ENCODE measurements at places on chromosomes 1 and 21.

GRCh38 chr1:47192458-47193384, 2.9 kb upstream of the PDZK1IP1 start:
- DNase-seq: peak; percentile 77

DNA sequence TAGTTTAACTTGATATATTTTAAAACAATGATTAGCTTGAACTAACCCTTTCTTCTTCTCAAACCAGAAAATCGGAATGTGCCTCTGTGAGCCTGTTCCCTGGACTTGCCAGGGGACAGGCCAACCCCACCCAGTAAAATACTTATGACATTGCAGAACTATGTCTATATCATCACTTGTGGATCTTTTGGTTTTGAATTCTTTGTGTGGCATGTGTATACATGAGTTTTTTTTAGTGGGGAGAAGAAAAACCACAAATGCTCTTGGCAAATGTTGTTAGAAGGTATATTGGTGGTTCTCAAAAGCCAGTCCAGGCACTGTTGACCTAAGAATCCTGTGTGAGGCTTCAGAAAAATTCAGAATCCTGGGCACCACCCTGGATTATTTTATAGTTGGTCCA, 347.4 kb downstream of the SIPA1L2 start:
- no peak for DNase-seq

DNA sequence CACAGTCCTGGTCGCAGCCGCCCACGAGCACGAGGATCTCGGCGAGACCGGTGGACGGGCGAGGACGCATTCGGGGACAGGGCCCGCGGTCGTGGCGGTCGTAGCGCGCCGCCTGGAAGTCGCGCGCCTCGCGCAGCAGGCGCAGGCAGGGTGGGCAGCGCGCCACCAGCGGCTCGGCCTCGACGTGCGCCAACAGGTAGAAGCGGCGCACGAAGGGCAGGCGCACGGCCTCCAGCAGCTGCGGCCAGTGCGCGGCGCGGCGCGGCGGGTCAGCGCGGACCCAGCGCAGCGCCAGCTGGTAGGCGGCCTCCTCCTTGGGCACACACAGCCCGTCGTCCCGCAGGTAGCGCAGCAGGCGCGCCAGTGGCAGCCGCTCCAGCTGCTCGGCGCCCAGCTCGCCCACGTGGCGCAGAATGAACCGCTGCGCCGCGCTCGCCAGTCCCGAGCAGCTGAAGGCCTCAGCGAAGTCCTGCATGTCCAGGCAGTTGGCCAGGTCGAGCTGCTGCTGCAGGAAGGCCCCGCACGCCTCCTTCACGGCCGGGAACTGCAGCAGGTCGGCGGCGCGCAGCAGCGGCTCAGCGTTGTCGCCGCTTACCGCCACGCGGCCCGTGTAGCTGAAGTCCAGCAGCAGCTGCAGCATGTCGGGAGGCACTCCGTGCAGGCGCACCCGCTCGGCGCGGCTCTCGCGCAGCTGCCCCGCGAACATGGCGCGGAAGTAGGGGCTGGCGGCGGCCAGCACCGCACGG, 573 bp downstream of the KLHL21 start:
- peak; percentile 41 for DNase-seq

- no peak for DNase-seq
Measured at GRCh38 chr1:27650539-27651175, 15.7 kb upstream of the FGR start.

- no peak for DNase-seq
Measured at GRCh38 chr1:167611983-167612382, 18.0 kb upstream of the RCSD1 start.

DNA sequence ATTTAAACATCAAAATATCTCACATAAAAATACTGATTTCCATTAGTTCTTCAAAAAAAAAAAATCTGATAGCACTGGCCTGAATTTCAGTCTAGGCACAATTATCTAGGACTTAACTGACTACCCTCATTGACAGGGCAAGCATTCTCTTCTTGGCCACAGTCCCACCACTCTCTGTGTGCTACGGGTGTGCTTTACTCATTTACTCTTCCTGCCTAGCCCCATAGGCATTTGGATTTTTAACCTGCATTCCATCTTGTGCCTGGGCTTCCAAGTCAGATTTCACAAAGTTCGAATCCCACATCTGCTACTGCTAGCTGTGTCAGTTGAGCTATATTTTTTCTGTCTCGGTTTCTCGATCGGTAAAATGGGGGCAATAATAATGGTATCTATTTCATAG, 38.0 kb downstream of the PTPN14 start:
- no peak for DNase-seq

DNA sequence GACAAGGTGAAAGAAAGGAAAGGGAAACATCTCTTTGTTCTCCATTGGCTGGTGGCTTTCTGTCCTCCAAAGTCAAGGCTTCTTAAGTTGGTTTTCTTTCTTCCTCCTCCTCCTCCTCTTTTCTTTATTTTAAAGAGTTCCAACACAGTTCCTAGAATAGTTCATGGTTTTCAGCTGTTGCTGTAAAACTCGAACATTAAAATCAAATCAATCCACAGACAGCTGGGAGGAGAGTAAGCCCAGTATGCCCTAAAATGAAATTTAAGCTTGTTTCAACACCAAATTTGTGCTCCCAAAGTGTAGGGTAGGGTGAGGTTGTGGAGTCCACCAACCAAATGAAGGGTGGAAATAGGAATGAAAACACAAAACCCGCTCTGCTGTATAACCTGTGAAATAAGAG, 10.5 kb upstream of the CPLANE2 start:
- no peak for DNase-seq

GRCh38 chr1:119310301-119310700, 58.3 kb upstream of the HAO2 start:
- DNase-seq: no peak

- no peak for DNase-seq
Measured at GRCh38 chr21:38234395-38235142, 22.2 kb upstream of the KCNJ15 start.

GRCh38 chr1:7526867-7527732, 244.0 kb upstream of the VAMP3 start:
- DNase-seq: no peak

- no peak for DNase-seq
Measured at GRCh38 chr1:198121056-198121826, 35.6 kb upstream of the NEK7 start.

GRCh38 chr1:185453496-185454192, 136.6 kb upstream of the IVNS1ABP start:
- no peak for DNase-seq

GRCh38 chr1:224368409-224368808, 11.7 kb downstream of the CNIH4 start:
- no peak for DNase-seq

DNA sequence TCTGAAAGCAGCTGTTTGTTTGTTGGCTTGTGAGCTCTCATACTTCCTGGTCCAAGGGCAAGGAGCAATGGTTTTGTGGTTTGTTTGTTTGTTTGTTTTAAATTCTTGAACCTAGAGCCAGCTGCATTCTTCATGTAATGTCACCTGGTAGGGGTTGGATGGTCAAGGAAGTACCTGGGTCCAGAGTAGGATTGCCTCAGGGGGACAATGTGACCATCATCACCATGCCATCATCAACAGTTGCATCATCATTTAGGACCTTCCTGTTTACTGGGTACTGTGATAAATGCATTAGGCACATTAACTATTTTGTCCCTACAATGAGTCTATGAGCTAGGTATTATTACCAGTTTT, 14.7 kb upstream of the MYOG start:
- no peak for DNase-seq

DNA sequence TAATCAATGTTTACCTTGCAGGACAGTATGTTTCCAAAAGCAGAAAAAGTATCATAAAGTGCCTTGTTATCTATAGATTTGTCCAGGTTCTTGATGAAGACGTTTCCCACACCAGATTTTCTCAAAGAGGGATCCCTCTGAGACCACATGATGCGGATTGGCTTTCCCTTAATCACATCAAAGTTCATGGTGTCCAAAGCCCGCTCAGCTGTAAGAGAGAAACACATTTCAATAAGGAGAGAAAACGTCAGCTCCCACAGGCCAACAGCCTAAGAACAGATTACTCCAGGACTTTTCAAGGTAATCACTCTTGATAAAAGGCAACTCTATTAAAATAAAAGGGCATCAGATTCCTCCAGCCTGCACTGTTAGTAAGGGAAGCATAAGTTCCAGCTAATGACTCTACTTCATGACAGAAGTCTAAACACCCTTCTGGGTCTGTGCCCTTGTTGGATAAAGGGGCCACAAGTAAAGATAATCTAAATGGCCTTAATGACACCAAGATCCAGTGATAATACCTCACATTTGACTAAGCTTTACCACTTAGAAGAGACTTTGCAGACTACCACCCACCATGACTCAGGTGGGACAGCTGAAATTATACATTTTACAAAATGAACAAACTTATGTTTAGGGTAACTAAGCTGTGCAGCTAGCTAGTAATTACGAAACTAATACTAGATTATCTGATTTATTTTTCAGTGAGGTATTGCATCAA, 4.1 kb downstream of the PABPC4 start:
- DNase-seq: no peak

DNA sequence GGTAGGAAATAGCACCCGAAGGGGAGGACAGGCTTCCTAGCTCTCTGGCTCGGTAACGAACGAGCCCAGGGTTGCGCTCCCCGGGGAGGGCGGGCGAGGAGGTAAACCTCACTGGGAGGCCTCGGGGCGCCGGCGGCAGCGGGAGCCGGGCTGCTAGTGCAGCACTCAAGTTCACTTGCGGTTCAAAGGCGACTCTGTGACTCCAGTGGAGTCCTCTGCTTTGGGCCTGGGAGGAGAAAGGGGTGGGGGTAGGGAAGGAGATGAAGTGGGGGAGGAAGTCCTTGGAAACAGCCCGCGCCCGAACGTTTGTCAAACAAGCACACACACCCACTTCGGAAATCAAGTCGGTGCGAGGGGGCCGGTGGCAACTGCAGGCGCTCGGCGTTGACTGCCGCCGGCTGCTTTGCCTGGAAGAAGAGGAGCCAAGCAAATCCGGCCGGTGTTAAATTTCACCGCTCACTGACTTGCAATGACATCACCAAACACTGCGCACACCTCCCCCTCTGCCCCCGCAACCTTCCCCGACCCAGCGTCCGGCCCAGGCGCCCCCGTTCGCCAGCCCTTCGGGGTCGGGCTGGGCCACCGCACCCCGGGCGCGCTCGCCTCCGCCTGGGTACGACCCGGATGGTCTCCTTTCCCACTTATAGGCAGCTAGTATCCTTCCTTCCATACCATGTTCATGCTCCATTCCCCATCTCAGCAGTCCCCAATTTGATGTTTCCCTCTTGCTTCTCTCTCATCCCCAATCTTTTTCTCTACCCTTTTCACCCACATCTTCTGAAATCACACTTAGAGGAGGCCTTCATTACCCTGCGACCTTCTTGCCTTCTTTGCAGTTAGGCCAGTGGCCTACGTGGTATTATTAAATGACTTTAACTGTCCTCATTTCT, at the start of gene COL24A1:
Gene COL24A1, minus strand, starts transcription at position 207 of the 890 bp plus-strand sequence. CDS start 376 bp downstream, outside the sequence.
- peak; percentile 9 for DNase-seq

- DNase-seq: no peak
Measured at GRCh38 chr1:209433649-209434031, 149.9 kb upstream of the CAMK1G start.

DNA sequence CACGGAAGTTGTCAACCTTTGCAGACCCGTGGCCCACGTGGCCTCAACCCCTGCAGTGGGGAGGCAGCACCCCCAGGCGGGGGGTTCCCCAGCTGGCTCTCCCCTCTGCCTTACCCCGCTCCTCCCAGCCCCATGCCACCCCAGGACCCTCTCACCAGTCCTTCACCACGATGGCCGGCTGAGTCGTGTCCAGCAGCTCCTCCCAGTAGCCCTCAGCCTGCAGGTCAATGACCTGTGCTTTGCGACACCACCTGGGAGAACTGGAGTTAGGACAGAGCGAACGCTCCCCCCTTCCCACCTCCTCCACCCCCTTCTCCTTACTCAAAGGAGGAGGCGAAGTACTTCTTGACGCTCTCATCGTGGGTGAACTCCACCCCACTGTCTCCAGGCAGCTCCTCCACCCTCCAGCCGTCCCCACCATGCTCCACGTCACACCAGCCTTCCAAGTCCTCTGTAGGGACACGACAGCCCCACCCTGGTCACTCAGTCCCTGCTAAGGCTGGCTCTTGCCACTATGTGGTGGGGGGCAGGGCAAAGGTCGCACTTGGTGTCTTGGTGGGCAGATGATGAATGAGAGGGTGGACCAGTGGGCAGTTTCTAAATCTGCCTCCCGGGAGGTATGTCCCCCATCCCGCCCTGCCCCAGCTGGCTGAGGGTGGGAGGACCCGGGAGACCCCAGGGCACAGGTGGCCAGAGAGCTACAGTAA, 4.5 kb downstream of the FBXO2 start:
- DNase-seq: no peak

DNA sequence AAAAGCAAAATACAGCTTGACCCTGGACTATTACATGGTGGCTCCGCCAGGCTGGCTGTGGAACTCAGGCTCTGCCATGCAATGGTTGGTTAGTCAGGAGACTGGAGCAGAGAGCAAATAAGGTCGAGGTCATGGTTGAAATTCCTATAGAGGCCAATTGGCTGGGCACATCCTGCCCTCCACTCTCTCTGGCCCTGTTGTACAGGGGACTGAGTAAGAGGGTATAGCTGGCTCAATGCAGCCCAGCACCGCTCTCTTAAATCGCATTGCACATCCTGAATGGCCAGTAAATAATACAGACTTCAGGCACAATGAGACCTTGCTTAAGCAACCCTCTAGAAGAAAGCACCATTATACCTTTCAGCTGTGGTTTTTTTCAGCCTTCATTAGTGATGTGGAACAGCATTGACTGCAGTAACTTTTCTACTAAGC, 59.3 kb upstream of the PPP2R5A start:
- no peak for DNase-seq

GRCh38 chr1:2251786-2252185, 23.7 kb downstream of the SKI start:
- no peak for DNase-seq

- no peak for DNase-seq
Measured at GRCh38 chr21:31629972-31630711, 29.4 kb upstream of the SOD1 start.

- DNase-seq: peak; percentile 42
Measured at GRCh38 chr1:111032295-111032897, 68.7 kb upstream of the LRIF1 start.

- no peak for DNase-seq
Measured at GRCh38 chr1:31261916-31262315, 22.2 kb upstream of the NKAIN1 start.

DNA sequence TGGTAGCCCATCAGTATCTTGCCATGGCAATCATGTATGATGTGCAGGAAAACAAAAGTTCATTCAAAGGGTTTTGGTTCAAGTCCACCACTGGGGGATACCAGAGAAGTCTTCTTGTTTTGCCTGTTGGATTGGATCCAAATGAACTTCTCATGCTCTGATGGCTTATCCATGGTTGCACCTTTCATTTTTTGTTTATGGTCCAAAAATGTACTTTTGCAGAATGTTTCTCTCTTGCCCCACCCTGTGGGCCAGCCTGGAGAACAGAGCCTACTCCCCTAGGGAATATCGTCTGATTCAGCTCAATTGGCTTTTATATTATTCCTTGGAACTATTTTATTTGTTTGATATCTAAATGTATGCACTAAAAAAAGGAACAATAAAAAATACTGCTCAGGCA, 20.1 kb upstream of the CLCA1 start:
- no peak for DNase-seq

All from activated CD4-positive, alpha-beta T cell treated with anti-CD3 and anti-CD28 coated beads for 48 hours (primary cell).